Epithelial cell of prostate (primary cell): ENCODE measurements at places on chromosomes 6 and 20.
A peak's percentile ranks its signal among the peaks of the same experiment; 100 is the strongest.

DNA sequence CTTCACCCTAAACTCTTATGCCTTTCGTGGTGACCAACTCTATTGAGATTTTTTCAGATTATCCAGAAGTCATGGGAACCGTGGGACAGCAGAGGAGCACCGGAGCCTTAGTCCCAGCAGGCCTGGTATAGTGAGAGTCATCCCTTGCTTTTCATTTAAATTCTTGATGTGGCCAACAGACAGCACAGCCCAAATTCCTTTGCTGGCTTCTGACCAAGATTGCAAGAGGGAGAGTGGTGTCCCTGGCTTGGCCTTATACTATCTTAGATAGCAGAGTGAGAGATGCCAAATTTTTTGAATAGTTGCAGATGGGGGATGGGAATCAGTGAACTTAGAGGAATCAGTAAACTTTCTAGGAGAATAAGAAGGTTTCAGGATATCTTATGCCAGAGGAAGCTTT lies 7.8 kb downstream of the STX11 start:
- no peak for DNase-seq

GRCh38 chr6:150592377-150592995 lies 7.2 kb upstream of the PLEKHG1 start:
- DNase-seq = no peak

DNA sequence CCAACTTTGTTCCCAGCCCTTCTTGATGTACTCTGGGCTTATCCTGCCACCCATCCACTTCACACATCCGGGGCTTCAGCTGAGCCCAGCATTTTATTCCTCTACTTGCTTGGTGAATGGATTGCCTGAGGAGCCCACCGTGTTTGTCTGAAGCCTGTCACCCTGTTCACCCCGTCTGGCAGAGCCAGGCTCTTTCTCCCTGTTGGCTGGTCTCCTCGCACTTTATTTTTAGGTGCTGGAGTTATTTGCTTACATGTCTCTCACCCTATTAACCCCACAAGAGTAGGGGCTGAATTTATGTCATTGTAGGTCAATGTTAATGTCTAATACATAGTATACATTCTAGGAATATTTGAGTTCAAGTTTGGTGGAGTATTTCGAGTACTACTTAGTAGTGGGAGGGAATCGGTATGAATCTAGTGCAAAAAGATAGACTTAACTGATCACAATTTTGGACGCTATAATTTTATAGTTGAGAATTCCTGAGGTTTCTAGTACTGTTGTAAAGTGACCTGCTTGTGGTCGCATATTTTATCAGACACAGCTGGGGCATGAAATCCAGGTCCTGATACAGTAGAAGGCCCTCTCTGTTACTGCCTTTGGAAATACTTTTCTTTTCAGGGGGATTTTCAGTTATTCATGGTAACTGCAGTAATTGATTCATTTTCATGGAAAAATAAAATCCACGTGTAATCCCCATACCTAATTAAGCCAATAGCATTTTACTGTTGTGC lies 10.8 kb downstream of the JARID2 start:
- DNase-seq = no peak

GRCh38 chr6:101281266-101281665 lies 112.2 kb upstream of the GRIK2 start:
- DNase-seq = peak; percentile 6
